ENCODE measurements at places on chromosomes 7 and 10.
A peak's percentile ranks its signal among the peaks of the same experiment; 100 is the strongest.

GRCh38 chr10:21285742-21286331, 239.6 kb downstream of the SKIDA1 start:
- DNase-seq: no peak

DNA sequence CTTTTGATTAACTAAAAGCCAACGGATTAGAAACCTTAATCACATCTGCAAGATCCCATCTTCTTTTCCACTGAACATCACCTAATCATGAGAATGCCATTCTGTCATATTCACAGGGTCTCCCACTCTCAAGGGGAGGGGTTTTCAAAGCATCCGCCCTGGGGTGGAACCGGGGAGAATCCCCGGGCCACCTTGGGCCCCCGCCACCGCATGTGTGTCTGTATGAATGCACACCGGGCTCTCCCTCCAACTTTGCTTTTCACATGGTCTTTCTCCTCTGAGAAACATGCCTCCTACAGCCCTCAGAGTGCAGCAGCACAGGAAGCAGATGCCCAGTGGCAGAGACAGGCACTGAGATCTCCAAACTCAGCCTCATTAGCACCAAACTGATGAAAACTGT, 233.2 kb upstream of the PPP2R2D start:
- no peak for DNase-seq

GRCh38 chr10:29083096-29083495, 205.8 kb upstream of the LYZL1 start:
- no peak for DNase-seq

DNA sequence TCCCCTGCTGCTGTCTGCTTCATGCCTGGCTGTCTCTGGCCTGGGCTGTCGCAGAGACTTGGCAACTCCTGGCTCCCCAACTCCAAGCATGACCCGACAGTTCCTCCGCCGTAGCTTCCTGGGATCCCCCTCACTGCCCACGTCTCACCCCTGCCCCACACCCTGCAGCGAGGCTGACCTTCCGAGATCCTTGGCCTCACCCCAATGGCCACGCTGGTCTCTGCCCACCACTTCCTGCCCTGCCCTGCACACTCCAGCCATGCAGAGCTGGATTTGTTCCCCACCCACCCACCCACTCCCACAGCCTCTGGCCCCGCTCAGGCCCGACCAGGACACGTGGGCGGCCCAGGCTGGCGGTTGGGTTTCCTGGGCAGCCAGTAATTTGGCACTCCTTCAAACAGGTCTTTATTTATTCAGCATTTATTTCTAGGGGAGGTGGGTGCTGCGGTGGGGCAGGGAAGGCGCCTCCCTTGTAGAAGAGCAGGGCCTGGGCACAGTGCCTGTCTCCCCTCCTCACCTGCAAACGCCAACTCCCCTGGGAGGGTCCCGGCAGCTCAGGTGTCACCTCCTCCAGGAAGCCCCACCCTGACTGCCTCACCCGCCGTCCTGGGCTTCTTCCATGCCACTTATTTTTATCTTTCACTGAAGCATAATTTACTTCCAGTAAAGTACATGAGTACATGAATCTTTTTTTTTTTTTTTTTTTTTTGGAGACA, 25.5 kb downstream of the GTF2IRD1 start:
- DNase-seq: no peak

DNA sequence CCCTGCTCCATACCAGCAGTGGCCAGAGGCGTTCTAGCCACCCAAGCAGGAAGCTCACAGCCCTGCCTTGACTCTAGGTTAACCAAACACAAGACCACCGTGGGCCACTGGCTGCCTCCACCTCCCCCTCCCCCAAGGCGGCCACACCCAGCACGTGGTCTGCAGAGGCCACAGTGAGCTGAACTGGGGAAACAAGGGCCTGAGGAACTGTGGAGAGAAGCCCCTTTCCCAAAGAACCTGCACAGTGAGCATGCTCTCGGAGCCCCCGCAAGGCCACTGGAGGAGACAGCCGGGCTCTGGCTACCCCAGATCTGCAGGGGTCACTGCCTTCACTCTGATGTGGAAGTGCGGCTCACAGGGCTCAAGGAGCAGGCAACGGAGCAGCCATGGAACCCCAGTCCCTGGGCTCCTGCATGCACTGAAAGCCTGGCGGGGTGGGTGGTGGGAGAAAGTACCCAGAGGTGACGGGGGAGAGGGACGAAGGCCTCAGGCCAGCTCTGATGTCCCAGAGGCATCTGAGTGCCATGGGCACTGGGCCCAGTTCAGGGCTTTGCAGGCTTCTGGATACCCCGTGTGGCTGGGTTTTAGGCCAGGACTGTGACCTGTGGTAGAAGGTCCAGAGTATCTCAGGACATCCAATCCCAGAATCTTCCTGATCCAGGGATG, 189.2 kb downstream of the EBF3 start:
- no peak for DNase-seq

- DNase-seq: peak; percentile 60
Measured at GRCh38 chr10:6202684-6203330, at the start of gene PFKFB3. TSS of gene PFKFB3 (plus strand) at chr10:6202932. CDS start at chr10:6203261, 329 bp downstream.

DNA sequence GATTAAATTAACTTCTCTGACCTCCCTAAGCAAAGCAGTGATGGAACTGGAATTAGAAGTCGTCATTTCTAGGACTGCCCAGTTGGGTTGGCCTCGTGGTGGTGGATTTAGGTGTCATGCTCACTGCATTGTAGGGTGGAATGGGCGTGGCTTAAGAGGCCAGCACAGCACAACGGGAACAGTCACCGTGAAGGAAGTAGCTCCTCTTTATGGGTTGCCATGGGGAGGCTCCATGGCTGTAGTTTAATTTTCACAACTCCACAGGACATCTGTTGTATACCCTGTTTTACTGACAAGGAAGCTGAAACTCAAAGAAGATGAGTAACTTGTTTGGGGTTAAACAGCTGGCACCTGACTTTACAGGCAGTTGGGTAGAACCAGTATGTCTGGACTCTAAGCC, 208.3 kb downstream of the CELF2 start:
- DNase-seq: no peak
